ENCODE measurements at places on chromosomes 7 and 10.

DNA sequence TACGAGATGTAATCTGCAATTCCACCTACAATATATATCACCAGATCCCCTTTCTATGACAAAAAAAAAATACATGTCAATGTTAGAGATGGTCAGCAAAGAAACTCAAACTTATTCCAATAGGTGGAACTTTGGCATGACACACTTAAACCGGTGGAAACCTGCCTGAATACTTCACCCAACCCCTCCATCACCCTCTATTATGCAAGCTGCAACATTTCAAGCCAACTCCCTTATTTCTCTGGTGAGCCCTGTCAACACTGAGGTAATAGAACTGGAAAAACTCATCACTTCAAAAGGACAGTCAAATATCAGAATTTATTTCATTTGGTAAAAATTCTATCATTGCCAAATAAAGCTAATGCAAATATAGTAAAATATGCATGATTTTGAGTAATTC is 3.6 kb downstream of the ZNF438 start:
- no peak for DNase-seq

GRCh38 chr10:74330646-74331045 is 179.6 kb downstream of the ADK start:
- DNase-seq: no peak

- DNase-seq: no peak
Measured at GRCh38 chr10:95505084-95505610, 56.0 kb downstream of the SORBS1 start.

GRCh38 chr10:77582710-77583115 is 54.9 kb downstream of the KCNMA1 start:
- no peak for DNase-seq

GRCh38 chr10:124004663-124005004 is 88.8 kb downstream of the CHST15 start:
- DNase-seq: no peak

- DNase-seq: no peak
Measured at GRCh38 chr7:138374119-138374693, 85.9 kb upstream of the TRIM24 start.

- DNase-seq: no peak
Measured at GRCh38 chr7:137408126-137408525, 64.6 kb upstream of the PTN start.

DNA sequence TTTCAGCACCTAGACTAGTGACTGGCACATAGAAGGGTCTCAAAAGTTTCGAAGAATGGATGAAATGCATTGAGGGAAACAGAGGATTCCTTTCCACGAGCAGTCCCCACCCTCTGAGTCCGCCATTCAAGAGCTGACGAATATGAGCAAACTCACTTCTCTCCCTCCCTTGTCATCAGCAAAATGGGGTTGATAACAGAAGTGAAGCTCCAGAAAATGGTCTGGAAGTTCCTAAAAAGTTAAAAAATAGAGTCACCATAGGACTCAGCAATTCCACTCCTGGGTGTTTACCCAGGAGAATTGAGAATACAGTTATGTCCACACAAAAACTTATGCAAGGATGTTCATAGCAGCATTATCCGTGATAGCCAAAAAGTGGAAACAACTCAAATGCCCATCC is 25.0 kb upstream of the SRGN start:
- no peak for DNase-seq

GRCh38 chr10:100520811-100521210 is 1.1 kb upstream of the SEC31B start:
- DNase-seq: no peak

GRCh38 chr10:96833220-96834001 is 1.3 kb downstream of the LCOR start:
- DNase-seq: no peak

- DNase-seq: no peak
Measured at GRCh38 chr7:113824117-113824823, 94.5 kb downstream of the PPP1R3A start.

GRCh38 chr10:101219946-101220451 is 9.3 kb downstream of the LBX1 start:
- no peak for DNase-seq

GRCh38 chr10:76393875-76394706 is 962.7 kb downstream of the LRMDA start:
- DNase-seq: no peak

DNA sequence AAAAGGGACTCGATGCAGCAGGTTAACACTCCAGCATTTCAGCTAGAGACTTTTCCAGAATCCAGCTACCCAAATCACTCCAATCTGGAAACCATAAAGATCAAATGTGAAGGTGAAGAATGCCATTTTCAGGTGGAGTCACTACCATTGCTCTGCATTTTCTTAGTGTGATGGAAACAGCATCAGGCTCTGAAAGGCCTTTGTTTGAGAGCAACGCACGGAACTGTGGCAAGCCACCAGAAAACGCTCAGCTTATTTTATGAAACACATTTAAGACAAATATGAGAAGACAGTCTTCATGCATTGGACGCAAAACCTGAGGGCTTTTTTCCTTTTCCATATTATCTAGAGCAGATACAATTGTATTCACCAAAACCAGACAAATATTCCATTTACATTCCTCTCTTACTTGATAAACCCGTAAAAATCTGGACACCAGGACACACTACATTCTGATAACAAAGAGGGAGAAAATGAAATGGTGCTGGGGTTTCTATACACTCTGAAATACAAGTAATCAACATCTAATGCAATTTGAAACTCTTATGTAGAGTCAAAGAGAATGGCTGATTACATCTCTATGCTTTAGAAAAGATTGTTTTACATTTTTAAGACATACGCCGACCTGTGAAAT is 99.1 kb downstream of the NRP1 start:
- DNase-seq: no peak
